CD8-positive, alpha-beta T cell (primary cell): ENCODE measurements at places on chromosomes 3 and 15.
A peak's percentile ranks its signal among the peaks of the same experiment; 100 is the strongest.

GRCh38 chr15:74228723-74229081, 7.4 kb upstream of the CCDC33 start:
- no peak for DNase-seq

GRCh38 chr3:152943645-152944044, 108.7 kb downstream of the P2RY1 start:
- DNase-seq, result no peak

DNA sequence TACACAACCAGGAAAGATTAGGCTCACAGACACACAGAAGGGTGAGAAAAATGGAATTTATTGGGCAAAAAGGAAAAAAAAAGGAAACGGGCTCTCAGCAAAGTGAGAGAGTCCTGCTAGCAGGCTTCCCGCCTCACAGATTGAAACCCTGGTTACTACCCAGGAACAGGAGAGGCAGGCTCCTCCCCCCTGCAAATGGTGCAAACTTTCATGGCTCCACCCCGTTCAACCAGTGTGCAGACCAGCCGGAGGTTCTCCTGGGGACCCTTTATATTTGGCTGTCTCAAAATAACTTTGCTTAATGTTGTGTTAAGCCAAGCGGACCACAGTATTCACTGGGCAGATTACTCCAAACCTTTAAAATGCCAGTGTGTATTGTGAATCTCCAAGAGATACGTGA, 40.3 kb downstream of the IL1RAP start:
- DNase-seq, result no peak

- no peak for DNase-seq
Observed at GRCh38 chr3:194387276-194387675, 11.8 kb downstream of the GP5 start.

DNA sequence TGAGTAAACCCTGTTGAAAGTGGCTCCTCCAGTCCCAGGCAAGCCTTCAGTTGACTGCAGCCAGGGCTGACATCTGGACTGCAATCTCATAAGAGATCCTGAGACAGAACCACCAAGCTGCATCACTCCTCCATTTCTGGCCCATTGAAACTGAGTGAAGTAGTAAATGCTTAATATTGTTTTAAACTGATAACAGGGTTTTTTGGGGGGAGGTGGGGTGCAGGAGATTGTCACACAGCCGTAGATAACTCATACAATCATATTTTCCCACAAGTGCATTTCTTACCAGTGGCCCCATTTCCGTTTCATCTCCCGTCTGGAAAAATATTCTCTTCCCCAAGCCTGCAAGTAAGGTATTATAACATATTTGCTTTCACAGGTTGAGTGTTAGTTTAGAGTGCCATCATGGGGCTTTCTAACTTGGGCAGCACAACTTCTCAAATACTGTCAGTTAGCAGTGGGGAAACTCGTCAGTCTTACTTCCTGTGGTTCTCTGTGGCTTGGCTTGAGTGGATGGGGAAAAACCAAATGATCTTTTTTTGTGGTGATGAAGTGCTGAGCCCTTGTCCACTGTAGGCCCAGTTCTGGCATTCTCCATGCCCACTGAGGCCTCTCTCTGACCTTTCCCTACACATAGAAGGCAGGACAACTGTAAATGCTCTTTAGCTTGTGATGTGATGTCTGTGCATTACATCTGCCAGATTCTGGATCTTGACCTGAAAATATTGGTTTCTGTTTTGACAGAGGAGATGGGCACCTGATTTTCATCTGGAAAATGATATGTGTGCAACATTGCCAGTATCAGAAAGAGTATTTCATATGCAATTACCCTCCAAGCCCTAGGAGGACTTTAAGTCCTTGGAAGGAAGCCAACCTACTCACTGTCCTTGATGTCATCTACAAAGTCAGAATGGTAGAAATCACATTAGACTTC, 90.1 kb upstream of the BHLHE40 start:
- DNase-seq, result no peak

DNA sequence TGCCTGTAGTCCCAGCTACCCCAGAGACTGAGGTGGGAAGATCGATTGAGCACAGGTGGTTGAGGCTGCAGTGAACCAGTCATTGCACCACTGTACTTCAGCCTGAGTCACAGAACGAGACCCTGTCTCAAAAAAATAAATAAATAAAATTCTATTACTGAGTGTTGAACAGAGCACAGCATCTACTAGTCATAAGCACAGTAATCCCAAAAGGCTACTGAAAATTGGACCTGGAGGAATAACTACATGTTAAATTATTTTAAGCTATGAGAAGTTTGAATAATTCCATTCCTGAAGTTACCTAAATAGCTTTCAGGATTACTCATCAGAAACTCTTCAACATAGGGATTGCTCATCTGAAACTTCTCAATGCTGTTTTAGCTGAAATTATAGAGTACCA, 43.4 kb downstream of the ARMC8 start:
- DNase-seq, result no peak

- no peak for DNase-seq
Observed at GRCh38 chr3:173009410-173009809, 131.6 kb downstream of the SPATA16 start.

DNA sequence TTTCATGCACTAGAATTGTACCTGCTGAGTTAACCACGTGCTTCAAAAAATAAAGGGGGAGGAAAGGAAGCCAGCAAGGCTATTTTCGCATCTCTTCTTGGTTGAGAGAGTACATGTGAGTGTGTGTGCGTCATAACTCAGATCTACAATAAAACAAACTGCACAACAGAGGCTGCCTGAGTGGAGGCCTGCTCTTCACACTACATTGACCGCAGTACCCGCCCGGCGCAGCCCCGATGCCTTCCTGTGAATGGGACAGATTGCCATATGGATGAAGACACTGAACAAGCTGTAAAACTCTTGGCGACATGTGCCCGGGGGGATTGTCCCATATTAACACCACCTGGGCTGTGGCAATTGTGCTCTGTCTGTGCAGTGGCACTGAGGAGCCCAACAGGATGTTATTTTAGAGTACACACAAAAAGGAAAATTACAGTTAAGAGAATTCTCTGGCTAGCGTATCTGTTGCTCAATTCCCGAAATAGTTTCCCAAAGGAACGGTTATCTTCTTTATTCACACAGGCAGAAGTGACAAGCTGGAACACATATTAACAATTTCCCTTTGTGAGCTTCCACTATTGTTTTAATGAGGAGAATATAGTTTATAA, 551.5 kb downstream of the FOXP1 start:
- no peak for DNase-seq

DNA sequence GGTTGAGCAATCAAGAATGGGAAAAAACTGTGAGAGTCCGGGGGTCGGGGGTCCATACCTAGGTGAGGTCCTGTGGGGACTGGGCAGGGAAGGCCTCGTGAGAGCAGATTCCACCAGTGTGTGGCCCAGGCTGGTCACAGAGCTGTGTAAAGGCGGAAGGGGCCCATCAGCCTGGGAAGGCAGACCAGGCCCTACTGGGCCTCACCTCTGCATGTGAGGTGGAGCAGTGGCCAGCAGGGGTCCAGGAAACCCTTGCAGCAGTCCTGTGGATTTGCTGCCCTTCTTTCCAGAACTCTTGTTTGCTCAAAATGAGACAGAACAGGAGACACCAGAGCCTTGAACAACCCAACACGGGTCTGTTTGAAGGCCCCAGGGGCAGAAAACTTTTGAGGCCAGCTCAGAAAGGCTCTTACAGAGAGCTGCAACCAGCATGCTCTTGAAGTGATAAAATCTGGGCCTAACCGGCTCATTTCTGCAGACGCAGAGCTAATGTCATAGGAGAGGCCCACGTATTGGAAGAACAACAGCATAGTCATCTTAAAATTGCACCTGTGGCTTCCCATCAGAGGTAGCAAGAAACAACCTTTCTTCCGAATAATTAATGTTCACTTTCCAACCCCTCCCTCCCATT, 30.3 kb upstream of the HHATL start:
- DNase-seq, result no peak

- DNase-seq, result peak; percentile 74
Observed at GRCh38 chr15:45458746-45459403, 63.7 kb downstream of the SLC30A4 start.

DNA sequence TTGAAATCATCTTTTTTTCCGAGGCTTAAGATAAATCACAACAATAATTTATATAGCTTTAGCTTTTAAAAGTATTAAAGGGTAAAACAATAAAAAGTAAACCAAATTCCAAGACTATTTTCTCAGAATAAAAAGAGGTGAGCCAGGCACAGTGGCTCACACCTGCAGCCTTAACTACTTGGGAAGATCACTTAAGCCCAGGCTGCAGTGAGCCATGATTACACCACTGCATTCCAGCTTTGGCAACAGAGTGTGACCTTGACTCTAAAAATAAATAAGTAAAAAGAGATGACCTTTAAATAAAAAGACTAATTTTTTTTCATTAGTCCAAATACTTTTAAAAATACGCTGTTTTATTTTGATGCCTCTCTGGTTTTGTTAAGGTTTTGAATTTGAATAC, 54.4 kb downstream of the C3orf80 start:
- DNase-seq, result no peak

DNA sequence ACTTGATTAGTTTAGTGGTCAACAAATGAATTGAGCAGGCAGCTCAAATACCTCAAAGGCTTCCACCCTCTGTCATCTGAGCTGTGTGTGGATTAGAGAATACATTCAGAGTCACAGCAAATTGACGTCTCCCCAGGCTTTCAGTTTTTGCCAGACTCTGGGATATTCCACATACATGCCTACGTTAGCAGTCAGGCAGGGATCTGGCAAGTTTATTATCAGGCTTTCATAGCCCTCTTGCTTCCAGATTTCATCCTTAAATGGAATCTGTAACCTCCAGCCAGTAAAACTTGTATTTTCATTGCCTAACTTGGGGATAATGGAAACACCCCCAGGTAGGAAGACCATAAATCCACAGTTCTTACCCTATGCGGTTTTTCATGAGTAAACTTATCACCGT, 115.9 kb downstream of the RASA2 start:
- DNase-seq, result no peak

GRCh38 chr3:149163066-149163465, 33.6 kb downstream of the HPS3 start:
- DNase-seq, result no peak

DNA sequence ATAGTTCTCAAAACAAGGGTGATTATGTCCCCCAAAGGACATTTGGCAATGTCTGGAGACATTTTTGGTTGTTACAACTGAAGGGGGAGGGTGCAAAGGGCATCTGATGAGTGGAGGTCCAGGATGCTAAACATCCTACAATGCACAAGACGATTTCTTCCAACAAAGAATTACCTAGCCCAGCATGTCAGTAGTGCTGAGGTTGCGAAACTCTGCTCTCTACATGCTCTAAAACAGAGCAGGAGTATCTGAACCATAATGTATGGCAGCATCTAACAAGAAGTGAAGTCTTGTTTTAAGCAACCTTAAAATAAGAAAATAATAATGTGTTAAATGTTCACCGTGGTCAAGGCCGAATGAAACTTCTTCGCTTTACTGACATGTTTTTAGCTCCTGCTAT, 7.0 kb downstream of the GYG1 start:
- DNase-seq, result no peak

- no peak for DNase-seq
Observed at GRCh38 chr3:157471064-157471463, 32.2 kb downstream of the VEPH1 start.

DNA sequence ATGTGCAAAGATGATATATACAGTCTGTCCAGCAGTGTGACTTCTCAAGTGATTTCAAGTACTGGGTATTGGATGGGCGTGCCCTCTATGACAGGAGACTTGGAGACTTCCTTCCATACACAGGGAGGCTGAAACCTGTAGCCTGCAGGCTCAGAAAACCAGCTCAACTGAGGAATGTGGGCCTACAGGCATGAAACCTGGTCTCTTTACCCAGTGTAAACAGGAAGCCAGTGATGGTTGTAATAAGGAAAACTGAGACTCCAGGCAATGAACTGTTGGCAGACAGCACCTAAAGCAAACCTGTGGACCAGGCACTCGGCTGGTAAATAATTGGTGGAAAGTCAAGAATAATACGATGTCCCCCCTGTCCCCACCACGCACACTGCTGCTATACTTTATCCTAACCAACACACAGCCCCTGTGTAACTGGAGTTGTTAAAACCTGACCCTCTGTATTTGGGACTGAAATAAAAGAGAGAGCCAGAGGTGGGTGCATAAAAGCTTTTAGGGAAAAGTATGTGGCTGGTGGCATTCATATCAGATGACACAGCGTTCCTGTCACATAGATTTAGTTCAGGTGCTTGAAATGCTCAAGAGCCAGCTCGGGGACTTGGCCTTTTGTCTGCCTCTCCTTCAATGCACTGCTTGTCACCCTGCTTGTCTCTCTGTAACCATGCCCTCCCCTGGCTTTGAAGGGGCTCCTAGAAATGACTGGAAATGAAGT, 144.7 kb downstream of the TPRG1 start:
- DNase-seq, result no peak

DNA sequence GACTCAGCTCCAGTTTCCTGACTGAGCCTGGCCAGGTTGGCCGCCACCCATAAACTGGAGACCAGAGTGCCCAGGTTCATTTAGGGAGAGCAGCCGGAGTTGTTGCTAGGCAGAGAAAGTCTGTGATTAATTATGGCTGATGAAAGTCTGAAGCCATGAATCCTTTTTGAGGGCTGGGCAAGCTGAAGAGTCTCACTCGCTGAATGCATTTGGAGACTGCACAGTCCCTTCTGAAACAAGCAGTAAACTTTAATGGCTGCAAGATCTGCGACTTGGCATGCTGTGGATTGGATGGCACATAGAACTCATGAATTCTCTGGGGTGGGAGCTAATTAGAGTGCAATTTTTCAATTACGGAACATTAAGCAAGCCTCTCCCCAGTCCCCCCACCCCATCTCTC, 282.1 kb downstream of the RPLP1 start:
- DNase-seq, result no peak

- DNase-seq, result no peak
Observed at GRCh38 chr3:161848376-161848775, 351.8 kb downstream of the OTOL1 start.

DNA sequence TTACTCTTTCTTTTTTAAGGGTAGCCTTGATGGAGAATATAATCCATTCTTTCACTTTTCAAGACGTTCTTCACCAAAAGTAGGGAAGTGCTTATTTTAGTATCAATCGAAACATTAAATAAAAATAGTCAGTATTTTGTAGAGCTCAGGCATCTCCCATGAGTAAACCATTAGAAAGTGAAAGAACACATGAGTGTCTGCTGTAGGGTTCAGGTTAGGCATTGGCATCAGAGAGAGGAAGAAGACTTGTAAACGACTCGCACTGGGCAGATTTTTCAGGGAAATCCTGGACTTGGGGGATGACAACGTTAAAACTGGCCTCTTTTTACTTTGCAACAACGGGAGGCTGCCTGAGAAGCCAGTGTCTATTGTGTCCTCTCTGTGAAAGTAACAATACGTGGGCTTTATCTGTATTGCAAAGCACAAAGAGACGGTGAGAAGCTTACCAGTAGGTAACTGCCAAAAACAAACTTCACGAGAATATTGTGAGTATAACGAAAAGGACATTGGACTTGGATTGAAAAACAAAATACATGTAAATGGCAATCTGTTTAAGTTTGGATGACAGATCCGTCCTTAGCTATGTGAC, 451.7 kb downstream of the PYDC2 start:
- DNase-seq, result no peak

GRCh38 chr15:85045615-85046014, 64.0 kb downstream of the PDE8A start:
- DNase-seq, result no peak
